Neural progenitor cell (in vitro differentiated cells): ENCODE measurements at places on chromosomes 6 and 20. TPM values are rescaled to one million over a fixed set of nuclear protein-coding genes. Genes with fewer than 3 reads are reported as not detected.

Gene MICA
- total RNA-seq: 15.0 and 21.4 TPM in 2 replicates

GRCh38 chr6:110849781-110850180 is 24.8 kb upstream of the AMD1 start:
- DNase-seq: no peak

Gene PRDM13
- not detected in 2 replicates for total RNA-seq

- DNase-seq: no peak
Observed at GRCh38 chr20:47281376-47281775, 75.1 kb downstream of the ZMYND8 start.

DNA sequence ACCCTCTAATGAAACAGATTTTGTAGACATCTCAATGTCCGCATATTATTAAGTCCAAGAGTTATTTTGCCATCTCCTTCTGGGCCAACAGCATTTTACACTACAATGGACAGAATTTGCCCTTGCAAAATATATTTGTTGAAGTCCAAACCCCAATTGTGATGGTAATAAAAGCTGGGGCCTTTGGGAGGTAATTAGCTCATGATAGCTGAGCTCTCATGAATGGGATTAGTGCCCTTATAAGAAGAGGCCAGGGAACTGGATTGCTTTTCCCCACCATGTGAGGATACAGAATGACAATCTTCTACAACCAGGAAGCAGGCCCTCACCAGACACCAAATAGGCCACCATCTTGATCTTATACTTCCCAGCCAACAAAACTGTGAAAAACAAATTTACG is 44.9 kb upstream of the MTRF1L start:
- DNase-seq: peak; percentile 17

DNA sequence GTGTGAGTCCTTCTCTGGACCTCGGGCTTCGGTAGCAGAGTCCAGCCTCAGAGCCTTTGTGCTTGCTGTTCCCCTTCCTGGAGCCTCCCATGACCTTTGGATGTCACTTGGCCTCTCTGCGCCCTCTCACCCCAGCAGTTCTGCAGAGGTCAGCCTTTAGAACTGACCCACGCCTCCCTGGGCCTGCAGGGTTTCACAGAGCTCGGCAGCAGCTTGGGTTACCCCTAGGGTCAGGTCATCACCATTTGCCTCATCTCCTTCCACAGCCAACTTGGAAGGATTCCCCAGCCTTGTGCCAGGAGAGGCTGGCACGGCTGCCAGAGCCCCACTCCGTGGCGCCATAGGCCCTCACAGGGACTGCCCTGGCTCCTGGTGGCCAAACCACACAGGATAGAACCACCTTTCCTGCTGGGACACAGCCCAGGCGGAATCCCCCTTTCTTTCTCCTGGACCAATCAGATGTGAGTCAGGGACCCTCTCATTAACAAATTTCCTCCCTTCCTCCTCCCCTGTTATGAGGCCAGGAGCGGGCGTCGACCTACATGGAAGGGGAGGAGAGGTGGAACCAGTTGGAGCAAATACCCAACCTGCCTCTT is 13.9 kb upstream of the SIRPA start:
- no peak for DNase-seq

GRCh38 chr6:129678463-129678862 is 31.5 kb downstream of the ARHGAP18 start:
- no peak for DNase-seq

- no peak for DNase-seq
Observed at GRCh38 chr6:151236668-151237401, 2.9 kb upstream of the AKAP12 start.

GRCh38 chr6:6697620-6698019 is 109.1 kb downstream of the LY86 start:
- DNase-seq: peak; percentile 53

- peak; percentile 77 for DNase-seq
Observed at GRCh38 chr6:81075974-81076373, 676.5 kb downstream of the TENT5A start.

GRCh38 chr20:58908941-58909340 is 56.4 kb downstream of the GNAS start:
- no peak for DNase-seq

- no peak for DNase-seq
Observed at GRCh38 chr20:33688938-33689424, 2.8 kb upstream of the E2F1 start.

Gene VNN1
- total RNA-seq: not detected in 2 replicates

GRCh38 chr6:148285205-148285604 is 57.4 kb upstream of the SASH1 start:
- no peak for DNase-seq

DNA sequence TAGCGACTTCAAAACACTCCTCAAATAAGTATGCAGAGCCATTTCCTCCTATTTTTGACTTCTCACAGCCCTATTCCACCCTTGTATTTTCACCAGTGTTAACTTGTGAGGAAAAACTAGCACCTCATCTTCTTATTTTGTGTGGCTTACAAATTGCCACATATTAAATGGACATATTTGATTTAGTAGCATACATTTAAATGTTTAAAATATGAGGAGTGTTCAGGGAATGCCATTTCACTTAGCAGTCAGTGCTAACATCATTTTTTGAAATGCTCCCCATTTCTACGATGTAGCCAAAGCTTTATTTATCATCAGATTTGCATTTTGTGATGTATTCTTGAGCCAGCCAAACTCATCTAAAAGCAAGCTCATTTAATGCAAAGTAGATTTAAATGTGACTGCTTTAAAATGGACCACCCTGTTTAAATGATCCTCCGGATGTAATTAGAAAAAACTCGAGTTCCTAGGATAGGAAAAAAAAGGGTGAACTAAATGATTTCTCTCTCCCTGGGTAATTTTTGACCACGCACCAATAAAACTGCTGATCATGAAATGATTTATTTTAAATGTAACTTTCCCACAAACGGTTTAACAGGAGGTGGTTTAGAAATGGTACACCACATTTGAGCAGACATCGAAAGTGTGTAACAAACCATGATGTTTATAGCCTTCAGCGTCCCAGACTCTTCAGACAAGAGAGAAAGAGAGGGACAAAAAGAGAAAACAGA is 172.6 kb downstream of the CD83 start:
- no peak for DNase-seq

Gene SLCO4A1
- 0.88 and 3.1 TPM in 2 replicates for total RNA-seq

- DNase-seq: no peak
Observed at GRCh38 chr6:56245903-56246351, 1.5 kb downstream of the COL21A1 start.

GRCh38 chr6:118511930-118512715 is 36.0 kb upstream of the PLN start:
- DNase-seq: peak; percentile 2

GRCh38 chr6:38650207-38650752 is 10.6 kb upstream of the BTBD9 start:
- DNase-seq: no peak

DNA sequence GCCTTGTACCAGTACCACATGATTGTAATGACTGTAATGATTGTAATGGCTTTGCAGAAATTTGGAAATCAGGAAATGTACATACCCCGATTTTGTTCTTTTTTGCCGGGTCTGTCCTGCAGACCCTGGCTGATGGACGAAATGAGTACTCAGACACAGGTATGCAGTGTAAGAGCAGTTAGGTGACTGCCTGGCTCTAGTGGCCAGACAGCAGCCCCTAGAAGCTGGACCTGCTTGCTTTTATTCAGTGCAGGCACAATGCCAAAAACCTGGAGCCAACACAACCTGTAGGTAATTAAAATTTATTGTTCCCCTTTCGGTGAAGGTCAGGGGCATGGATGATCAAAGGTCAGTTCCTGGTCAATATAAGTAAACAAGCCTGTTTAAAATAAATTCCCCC is 346.0 kb downstream of the NKAIN2 start:
- DNase-seq: no peak

GRCh38 chr20:31669876-31670275 is 32.2 kb downstream of the COX4I2 start:
- peak; percentile 36 for DNase-seq

- peak; percentile 62 for DNase-seq
Observed at GRCh38 chr20:46523696-46524328, 10.5 kb upstream of the ZNF334 start.

GRCh38 chr6:104266922-104267321 is 592.8 kb downstream of the HACE1 start:
- no peak for DNase-seq

DNA sequence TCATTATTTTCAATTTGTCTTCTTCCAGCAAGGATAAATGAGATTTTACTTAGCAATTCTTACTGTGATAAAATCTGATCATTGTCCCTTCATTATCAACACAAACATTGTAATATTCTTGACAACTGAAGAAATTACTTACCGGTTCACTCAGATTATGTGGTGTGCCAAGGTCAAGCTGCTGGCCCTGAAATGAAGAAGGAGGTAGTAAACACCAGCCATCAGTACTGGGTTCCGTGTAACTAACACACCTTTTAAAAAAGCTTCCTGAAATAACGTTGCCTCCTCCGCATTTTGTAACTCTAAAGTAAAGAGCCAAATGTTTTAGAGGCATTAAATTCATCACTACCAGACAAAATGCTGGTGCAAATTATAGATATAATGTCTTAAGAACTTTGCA is 7.4 kb downstream of the ROS1 start:
- DNase-seq: no peak

GRCh38 chr6:16669227-16669626 is 92.0 kb downstream of the ATXN1 start:
- DNase-seq: no peak

Gene CDSN
- not detected in 2 replicates for total RNA-seq

Gene ZC3H12D
- 0.03 TPM in 1 of 2 replicates, not detected in the other for total RNA-seq

GRCh38 chr6:138004430-138005287 is 102.6 kb downstream of the PERP start:
- peak; percentile 35 for DNase-seq

Gene ZKSCAN3
- 9.0 and 12.3 TPM in 2 replicates for total RNA-seq

DNA sequence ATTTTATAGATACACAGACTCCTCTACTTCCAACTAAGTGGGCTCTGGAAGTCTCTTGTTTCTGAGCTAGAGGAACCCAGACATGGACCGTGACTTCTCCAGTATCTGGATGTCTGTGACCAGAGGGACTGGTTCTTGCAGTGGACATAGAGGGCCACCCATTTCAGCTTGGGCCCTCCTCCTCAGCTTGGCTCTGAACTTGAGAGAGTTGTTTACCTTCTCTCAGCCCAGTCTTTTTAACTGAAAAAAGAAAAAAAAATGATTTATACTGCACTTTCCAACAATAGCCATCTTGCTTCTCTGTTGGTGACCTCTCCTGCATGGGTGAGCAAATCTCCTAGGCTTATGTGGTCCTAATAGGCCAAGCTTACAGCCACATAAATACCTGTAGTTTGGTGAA is 60.3 kb upstream of the TMEM181 start:
- DNase-seq: no peak

GRCh38 chr6:71238351-71238750 is 50.3 kb upstream of the OGFRL1 start:
- DNase-seq: no peak

DNA sequence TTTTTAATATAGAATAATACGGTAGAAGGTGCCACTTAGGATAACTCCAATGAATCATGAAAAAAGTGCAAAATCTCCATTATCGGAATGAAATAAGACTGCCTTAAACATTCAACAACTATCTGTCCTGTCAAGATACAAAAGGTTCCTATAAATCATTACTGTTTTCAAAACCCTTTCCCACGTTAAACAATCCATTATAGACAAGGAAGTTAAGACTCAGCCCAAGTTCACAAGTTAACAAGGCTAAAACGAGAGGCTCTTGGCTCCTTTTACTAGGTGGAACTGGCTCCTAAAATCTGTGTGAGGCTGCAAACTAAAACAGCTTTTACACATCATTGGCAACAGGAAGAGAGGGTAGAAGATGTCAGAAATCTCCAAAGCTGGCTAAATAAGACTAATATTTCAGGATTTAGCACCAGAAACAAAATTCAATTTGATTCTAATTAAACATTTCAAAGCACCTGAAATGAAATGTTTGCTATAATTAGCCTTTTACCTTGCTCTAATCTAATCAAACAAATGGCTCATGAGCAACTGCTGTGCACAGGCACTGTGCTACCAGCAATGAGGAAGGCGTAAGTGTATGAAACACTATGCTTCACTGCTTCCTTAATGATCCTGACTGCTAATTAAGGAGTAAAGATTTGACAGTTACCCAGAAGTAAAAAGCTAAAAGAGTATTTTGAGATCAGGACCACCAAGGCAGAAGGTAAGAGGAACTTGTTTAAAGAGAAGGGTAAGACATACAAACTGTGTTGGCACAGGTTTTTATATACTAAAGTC is 109.7 kb downstream of the DST start:
- DNase-seq: no peak
